ENCODE measurements at places on chromosomes 5 and 9. TPM values are rescaled to one million over a fixed set of nuclear protein-coding genes. Genes with fewer than 3 reads are reported as not detected.

The SPAG8 gene
- total RNA-seq = 0.59 TPM

- H3K4me3 ChIP-seq = no peak overlapping the region
- H3K4me1 ChIP-seq = no peaks in the 10 kb centered on the region
- H3K27ac ChIP-seq = no peak overlapping the region
- no peaks in the 10 kb centered on the region for H3K36me3 ChIP-seq
- no peaks in the 10 kb centered on the region for H3K27me3 ChIP-seq
Measured at GRCh38 chr9:12185856-12186255, 507.3 kb upstream of the TYRP1 start.

- H3K4me1 ChIP-seq = no peaks in the 10 kb centered on the region
- H3K27ac ChIP-seq = no peak overlapping the region
- H3K4me3 ChIP-seq = no peak overlapping the region
- peaks cover 5% of the 10 kb centered on the region for H3K36me3 ChIP-seq
- no peak for DNase-seq
- no peaks in the 10 kb centered on the region for H3K27me3 ChIP-seq
Measured at GRCh38 chr5:171865471-171865870, 79.9 kb downstream of the SMIM23 start.

DNA sequence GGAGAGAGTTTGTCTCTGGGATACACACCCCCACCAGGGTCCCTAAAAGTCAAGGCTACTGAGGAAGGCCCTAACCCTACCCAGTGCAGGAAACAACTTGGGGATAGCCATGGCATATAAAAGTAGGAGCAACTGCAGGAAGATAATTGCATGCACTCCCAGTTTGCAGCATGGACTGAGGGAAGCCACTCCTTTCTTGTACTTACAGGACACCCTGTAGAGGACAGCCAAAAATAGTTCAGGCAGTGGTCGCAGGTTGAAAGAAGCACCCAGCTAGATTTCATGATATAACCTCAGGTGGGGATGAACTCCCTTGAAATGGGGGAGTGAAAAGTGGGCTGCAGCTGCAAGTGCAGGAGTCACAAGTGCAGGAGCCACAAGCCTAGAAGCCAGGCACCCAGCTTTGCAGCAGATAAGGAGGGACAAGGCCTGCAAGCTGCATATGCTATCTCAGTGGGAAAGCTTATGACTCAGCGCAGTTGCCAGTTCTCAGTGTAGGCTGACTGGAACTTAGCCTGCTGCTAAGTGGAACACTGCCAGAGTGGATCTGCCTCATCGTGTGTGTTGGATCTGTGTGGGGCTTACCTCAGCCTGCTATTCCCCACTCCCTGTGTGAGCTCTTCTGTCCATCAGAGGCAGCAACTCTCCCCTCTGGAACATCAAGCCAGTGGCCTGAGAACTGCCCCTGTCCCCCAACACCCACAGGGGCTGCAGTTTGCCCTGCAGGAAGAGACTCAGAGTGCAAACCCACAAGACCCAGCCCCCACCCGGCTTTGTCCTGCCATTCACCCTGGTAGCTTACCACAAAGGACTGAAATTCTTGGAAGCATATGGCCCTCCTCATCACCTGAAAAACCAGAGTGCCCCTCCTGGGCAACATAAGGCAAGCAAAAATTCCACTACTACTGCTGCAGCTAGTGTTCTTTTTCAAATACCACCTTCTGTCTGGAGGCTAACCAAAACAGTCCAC is 42.7 kb downstream of the CYLC2 start:
- H3K27ac ChIP-seq = no peak overlapping the region
- no peak overlapping the region for H3K4me3 ChIP-seq
- no peak for DNase-seq
- H3K27me3 ChIP-seq = no peaks in the 10 kb centered on the region

DNA sequence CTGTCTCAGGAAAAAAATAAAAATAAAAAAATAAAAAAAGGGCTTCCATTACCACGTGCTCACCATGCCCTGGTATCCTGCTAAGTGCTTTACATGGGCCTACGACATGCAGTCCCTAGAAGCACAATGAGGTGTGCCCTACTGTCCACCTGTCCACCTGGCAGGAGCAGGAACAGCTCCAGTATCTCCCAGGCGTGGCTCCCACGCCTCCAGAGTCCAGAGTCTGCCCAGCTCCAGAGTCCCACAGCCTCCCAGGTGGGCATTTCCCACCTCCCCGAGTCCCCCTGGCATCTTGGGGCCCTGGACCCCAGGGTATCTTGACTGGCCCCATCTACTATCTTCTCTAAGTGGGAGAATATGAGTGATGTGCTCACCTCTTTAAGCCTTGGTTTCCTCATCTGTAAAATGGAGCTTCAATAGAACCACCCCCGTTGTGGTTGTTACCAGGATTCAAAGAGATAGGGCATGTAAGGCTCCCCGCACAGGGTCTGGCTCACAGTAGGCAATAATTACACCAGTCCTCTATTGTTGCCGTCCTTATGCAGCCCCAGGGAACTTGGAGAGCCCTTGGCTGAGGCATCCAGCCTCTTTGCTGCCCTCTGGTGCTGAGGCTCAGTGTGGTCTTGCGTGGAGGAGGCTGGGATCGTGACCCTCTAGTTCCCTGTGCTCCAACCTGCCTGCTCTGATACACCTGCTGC is 8.9 kb downstream of the CXCL14 start:
- DNase-seq = peak; percentile 72
- H3K27me3 ChIP-seq = peaks cover 5% of the 10 kb centered on the region
- no peaks in the 10 kb centered on the region for H3K36me3 ChIP-seq
- H3K4me3 ChIP-seq = no peak overlapping the region
- H3K27ac ChIP-seq = no peak overlapping the region
- no peaks in the 10 kb centered on the region for H3K4me1 ChIP-seq

GRCh38 chr5:123906698-123907295 is 394.8 kb downstream of the CSNK1G3 start:
- H3K4me3 ChIP-seq = no peak overlapping the region
- no peaks in the 10 kb centered on the region for H3K4me1 ChIP-seq
- H3K27me3 ChIP-seq = no peaks in the 10 kb centered on the region
- H3K36me3 ChIP-seq = no peaks in the 10 kb centered on the region
- DNase-seq = no peak

GRCh38 chr5:135660826-135661575 is 82.2 kb upstream of the CXCL14 start:
- H3K4me1 ChIP-seq = peaks cover 16% of the 10 kb centered on the region
- peaks cover 1% of the 10 kb centered on the region for H3K27me3 ChIP-seq
- H3K27ac ChIP-seq = no peak overlapping the region
- H3K4me3 ChIP-seq = no peak overlapping the region

The PRDM9 gene
- total RNA-seq = not detected

The FXN gene
- total RNA-seq = 14.4 TPM

DNA sequence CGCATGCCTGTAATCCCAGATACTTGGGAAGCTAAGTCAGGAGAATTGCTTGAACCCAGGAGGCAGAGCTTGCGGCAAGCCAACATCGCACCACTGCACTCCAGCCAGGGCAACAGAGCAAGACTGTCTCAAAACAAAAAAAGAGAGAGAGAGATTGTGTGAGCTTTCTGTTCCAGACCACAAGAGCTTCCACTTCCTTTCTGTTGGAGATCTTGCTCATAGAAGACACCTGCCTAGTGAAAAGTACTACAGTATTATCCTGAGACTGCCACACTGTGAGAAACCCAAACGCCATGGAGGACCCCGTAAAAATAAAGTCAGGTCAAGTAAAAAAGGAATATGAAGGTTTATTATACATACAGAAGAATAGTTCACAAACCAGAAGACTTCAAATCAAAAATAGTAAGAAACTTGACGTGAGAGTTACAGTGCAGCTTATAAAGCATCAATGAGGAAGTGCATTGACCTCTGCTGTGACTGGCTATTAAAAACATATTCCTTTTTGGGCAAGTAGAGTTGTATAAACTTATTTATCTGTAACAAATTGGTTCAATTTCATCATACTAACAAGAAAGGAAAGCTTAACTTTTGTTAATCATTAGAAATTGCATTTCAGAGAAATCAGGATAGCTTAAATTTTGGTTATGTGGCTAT is 4.3 kb upstream of the EMB start:
- peaks cover 3% of the 10 kb centered on the region for H3K27me3 ChIP-seq
- peaks cover 14% of the 10 kb centered on the region for H3K4me1 ChIP-seq
- no peak overlapping the region for H3K27ac ChIP-seq

DNA sequence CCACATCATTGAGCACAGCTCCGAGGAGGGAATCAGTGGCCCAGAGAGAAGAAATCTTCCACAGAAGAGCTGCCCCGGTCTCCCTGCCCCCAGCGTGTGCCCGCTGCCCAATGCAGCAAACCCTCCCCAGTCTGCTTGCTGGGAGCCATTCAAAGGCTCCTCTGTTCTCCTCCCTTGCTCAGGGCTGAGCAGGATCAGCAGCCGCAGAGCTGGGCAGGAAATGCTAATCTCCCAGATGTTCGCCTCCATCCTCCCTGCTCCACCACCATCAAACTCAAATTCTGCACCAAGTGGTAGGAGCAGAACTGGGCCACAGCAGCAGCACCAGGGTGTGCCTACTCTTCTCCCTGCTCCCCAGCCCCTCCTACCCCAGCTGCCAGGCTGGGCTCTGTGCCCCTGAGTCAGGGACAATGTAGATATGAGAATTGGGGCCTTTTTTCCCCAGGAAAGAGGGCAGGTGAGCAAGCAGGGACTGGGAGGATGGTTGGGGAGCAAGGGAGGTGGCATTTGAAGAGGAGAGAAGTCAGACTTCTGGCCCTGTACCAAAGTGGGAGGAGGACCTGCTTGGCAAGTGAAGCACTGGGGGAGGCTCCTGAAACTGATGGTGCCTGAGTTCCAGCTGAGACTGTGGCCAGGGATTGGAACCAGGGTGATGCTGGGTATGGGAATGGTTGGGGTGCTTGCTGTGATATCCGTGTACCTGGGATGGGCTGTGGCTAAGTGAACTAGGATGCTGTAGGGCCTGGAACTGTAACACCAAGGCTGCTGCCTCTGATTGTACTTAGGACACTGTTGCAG is 1.9 kb upstream of the PCDH1 start:
- DNase-seq = no peak
- H3K4me1 ChIP-seq = peaks cover 68% of the 10 kb centered on the region
- H3K27me3 ChIP-seq = peaks cover 19% of the 10 kb centered on the region

DNA sequence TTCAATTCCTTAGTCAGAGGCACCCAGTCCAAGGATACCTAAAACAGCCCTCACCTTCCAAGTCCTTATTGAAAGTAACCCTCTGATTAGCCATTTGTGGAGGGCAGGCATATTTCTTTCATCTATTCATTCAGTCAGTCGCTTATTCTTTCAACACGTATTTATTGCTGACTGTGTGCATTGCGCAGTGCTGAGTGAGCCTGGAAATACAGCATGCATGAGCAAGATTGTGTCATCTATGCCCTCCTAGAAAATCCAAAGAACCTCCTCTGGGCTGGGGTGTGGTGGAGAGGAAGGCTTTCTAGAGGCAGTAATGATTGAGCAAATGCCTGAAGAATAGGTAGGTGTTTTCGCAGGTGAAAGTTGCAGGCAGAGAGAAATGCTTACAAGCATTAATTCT is 8.5 kb upstream of the FEM1C start:
- no peak overlapping the region for H3K4me3 ChIP-seq
- H3K36me3 ChIP-seq = no peaks in the 10 kb centered on the region
- H3K4me1 ChIP-seq = peaks cover 19% of the 10 kb centered on the region
- H3K27ac ChIP-seq = no peak overlapping the region
- DNase-seq = no peak

DNA sequence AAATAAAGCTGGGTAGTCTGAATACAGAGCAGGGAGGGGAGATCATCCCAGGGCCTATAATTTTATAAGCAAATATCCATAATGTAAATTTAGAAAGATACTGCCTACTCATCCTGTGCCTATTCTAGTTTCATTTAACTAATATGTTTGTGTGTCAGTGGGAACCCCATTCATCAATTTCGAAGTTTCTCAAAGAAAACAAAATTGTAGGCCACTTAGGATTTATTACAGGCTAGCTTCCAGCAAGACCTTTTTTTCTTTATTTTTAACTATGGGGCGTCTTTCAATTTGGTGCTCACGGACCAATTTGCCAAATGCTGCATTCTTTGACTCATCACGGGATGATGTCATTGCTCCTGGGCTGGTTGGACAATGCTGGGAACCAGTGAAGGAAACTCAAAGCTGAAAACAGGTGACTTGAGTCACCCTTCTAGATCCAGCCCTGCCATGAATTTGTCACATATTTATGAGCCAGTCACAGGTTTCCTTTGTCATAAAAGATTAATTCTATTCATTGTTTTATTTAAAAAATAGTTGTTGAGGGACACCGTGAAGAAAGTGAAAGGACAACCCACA is 13.4 kb downstream of the PCSK5 start:
- H3K27me3 ChIP-seq = no peaks in the 10 kb centered on the region
- no peak overlapping the region for H3K27ac ChIP-seq
- no peak for DNase-seq
- peaks cover 3% of the 10 kb centered on the region for H3K4me1 ChIP-seq
- no peaks in the 10 kb centered on the region for H3K36me3 ChIP-seq

DNA sequence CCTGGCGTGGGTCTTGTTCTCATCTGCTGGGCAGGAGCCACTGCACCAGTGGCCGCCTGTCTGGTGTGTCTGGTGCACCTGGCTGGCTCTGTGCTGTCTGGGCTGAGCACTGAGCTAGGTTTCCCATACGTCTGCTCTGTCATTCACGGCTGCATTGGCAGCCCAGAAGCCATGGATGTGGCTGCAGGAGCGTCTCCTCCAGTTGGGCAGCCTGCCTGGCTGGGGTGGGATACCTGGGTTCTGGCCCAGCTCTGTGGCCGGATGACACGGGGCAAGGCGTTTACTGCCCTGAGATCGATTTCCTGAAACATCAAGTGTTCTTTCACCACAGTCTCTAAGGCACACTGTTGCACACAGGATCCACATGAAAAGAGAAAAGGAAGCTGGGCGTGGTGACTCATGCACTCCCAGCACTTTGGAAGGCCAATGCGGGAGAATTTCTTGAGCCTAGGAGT is 25.5 kb upstream of the SLC25A51 start:
- peaks cover 39% of the 10 kb centered on the region for H3K4me1 ChIP-seq
- peaks cover 5% of the 10 kb centered on the region for H3K27me3 ChIP-seq
- H3K27ac ChIP-seq = peak overlapping the region; percentile 75
- peaks cover 10% of the 10 kb centered on the region for H3K36me3 ChIP-seq
- peak overlapping the region; percentile 42 for H3K4me3 ChIP-seq
- no peak for DNase-seq

- no peaks in the 10 kb centered on the region for H3K27me3 ChIP-seq
- H3K27ac ChIP-seq = no peak overlapping the region
Measured at GRCh38 chr5:159316519-159317383, 13.5 kb downstream of the IL12B start.

GRCh38 chr9:36323926-36324325 is 65.7 kb upstream of the GNE start:
- no peaks in the 10 kb centered on the region for H3K36me3 ChIP-seq
- DNase-seq = no peak
- no peak overlapping the region for H3K27ac ChIP-seq

The CMYA5 gene
- 0.36 TPM for total RNA-seq

GRCh38 chr5:144979516-144980264 is 809.0 kb downstream of the KCTD16 start:
- H3K27ac ChIP-seq = no peak overlapping the region
- no peaks in the 10 kb centered on the region for H3K4me1 ChIP-seq
- H3K4me3 ChIP-seq = no peak overlapping the region
- no peak for DNase-seq
- H3K36me3 ChIP-seq = no peaks in the 10 kb centered on the region
- H3K27me3 ChIP-seq = no peaks in the 10 kb centered on the region

The ANKRD33B gene
- total RNA-seq = 7.0 TPM
